Retina (tissue), 1 donor: ENCODE measurements at places on chromosomes 12 and 14.

DNA sequence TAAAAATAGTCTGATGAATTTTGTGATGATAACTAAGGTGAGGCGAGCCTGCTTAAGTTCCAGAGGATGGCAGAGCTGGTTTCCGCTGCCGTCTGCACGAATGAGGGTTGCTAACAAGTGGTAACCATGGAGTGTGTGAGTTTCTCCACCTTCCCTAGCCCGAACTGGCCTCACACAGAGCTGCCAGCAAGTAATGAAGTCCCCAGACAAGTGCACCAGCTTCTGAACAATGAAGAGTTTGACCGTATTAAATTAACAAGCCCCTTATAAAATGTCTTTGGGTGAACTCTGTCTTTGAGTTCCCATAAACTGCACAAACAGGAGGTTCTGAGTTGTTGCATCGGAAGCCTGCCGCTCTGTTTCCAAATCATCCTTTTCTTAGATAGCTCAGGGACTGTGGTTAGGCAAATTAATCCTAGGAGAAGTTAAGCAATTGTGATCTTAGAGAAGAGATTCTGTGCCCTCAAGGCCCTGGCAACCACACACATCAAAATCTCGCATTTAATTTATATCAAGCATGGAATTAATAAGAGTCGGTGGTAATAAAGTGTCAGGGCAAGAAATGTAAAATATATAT, 274.1 kb upstream of the DAAM1 start:
- DNase-seq: peak; percentile 54

DNA sequence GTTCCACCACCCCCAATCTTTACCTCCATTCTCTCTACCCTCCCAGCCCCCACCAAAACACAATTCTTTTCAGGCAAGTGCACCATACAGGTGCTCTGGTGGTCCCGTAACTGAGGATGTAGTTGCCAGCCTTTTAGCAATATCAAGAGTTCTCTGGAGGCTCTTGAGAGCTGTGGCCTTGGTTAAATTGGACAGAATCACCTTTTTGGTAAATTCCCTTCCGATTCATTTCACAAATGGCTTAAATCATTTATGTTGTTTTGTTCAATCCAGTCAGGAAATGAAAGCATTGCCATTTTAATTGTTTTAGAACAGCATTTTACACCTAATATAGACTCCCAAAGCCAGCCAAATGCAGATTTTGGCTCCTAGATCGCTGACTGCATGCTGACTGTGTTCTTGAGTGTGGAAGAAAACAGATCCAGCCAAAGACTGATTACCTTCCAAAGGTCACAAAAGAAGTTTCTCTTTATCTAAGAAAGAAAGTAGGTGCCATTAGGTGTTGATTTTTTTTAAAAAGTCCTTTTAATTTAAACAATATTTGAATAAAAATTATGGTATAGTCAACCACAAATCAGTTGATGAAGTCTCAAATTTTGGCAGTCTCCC, 25.6 kb downstream of the CRADD start:
- DNase-seq: no peak

- DNase-seq: peak; percentile 61
Measured at GRCh38 chr14:100782516-100783320, 43.2 kb upstream of the MEG3 start.

- DNase-seq: peak; percentile 74
Measured at GRCh38 chr14:39491134-39491571, 58.9 kb upstream of the FBXO33 start.

GRCh38 chr12:112761366-112761986, 30.1 kb upstream of the RPH3A start:
- DNase-seq: no peak

- DNase-seq: no peak
Measured at GRCh38 chr12:9235519-9235918, 27.3 kb upstream of the PZP start.

GRCh38 chr14:24065408-24065807, 6.0 kb upstream of the CPNE6 start:
- no peak for DNase-seq

GRCh38 chr12:113238309-113238708, 17.0 kb downstream of the TPCN1 start:
- DNase-seq: no peak

DNA sequence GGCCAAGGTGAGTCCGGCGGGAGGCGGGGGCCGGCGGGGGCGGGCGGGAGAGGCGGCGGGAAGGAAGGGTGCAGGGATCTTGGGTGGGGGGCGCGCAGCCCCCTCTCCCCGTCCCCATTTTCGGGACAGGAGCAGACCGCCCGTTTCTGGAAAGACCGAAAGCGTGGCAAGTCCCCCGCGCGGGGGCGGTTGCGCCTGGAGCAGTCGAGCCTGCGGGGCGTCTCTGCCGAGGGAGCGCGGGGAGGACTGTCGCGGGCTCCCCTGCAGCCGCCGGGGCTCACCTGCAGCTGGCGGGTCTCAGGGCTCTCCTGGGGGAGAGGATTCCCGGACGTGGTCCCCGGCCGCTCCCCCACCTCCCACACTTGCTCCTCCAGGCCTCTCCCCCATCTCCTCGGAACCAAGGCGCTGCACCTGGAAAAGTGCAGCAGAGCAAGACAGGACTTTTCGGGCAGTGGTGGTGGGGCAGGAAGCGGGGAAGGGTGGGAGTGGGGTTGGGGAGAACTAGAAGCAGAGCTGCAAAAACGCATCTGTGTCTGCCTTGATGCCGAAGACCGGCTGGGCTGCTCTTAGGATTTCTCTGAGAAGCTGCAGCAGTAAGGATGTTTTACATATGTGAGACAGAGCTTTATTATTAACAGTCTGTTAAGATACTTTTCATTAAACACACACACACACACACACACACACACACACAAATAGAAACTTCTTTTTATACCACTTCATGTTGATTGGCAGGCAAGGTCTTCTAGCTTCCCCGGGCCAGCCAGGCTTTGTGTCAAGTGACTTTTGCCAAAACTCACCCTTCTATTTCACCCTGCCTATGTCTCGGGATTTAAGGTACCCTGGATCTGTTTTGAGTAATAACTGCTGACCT, 677 bp downstream of the C12orf75 start:
- peak; percentile 53 for DNase-seq

GRCh38 chr12:57242691-57243454, 8.1 kb downstream of the STAC3 start:
- peak; percentile 92 for DNase-seq

DNA sequence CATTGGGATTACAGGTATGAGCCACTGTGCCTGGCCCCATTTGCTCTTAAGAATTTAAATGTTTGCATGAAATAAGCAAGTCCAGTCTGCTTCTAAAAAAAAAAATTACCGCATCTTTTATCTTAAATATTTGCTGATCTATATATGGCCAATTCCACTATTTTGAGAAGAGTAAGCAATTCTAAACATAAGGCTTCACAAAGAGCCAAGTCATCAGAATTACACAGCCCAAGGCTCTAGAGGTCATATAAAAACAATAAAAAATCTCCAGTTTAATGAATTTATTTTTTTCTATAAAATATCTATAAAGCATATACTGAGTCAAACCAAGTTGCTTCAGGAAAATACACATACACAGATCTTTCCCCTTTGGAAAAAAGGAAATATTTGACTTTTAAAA, 79.0 kb upstream of the CPNE8 start:
- DNase-seq: no peak

- DNase-seq: no peak
Measured at GRCh38 chr12:106255952-106256351, 8.1 kb upstream of the CKAP4 start.

DNA sequence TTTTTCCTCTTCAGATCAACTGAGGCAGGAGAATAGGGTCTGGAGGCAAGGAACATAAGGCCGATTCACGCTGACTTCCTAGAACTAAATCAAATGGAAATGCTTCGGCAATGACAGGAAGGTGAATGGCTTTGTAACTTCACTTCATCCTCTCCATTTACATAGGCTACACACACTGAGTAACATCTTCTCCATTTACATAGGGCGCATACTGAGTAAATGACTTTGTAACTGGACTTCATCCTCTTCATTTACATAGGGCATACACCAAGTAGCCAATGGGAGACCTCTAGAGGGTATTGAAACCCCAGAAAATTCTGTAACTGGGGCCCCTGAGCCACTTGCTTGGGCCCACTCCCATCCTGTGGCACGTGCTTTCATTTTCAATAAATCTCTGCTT, 71.0 kb upstream of the CPSF6 start:
- DNase-seq: no peak

DNA sequence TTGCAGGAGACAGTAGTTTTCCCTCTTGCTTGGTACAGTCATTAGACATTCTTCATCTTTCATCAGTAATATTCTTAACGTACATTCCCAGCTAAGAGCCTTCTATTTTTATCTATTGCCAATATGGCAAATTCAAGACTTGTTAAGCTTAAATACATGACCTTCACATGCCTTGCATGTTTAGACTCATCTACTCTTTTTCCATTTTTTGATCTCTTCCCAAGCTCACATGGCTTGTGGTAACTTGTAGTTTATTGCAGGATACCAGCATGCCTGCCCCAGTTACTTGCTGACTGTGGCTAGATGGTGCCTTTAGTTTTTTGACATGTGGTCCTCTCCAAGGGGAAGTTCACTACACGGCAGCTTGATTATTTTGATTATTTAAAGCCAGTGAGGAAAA, 729.0 kb downstream of the SLC6A15 start:
- DNase-seq: no peak

DNA sequence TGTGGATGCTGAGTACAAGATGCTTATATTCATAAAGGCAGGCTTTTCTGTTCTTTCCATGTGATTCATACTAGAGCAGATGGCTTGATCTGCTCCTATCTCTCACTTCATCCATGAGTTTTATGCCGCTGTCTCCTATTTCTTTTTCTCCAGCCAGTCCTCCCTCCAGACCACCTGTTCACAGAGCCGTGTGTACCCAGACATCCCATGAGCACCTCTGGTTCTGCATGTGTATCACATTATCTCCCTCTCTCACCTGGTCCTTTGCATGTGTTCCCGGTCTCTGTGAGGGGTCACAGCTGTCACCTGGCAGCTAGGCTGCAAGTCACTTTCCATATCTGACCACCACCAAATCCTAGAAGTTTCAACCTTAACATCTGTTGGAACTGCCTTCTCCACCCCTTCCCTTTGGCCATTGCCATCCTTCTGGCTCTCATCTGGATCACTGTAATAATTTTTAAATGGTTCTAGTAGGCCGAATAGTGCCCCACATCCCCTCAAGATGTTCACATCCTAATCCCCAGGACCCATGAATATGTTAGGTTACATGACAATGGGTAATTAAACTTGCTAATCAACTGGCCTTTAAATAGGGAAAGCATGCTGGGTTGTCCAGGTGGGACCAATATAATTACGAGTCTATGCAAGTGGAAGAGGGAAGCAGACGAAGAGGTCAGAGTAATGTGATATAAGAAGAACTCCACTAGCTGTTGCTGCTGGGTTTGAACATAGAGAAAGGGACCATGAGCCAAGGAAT, 168.1 kb downstream of the SNAPC1 start:
- DNase-seq: no peak

GRCh38 chr14:95850429-95850828, 26.2 kb upstream of the TUNAR start:
- DNase-seq: no peak

DNA sequence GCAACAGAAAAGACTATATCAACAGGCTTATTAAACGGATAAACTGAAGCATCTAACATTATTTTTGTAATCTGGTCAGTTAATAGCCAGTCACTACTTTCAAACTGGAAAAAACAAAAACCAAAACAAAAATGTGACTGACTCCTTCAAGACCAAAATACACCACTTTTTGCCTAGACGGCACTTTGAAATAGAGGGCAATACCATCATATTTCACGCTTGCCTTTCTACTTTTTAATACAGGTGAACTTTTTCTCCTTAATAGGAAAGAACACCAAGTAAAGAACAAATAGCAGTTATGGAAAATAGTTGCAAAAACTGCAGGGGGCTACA, 550 bp upstream of the NUP107 start:
- DNase-seq: no peak

DNA sequence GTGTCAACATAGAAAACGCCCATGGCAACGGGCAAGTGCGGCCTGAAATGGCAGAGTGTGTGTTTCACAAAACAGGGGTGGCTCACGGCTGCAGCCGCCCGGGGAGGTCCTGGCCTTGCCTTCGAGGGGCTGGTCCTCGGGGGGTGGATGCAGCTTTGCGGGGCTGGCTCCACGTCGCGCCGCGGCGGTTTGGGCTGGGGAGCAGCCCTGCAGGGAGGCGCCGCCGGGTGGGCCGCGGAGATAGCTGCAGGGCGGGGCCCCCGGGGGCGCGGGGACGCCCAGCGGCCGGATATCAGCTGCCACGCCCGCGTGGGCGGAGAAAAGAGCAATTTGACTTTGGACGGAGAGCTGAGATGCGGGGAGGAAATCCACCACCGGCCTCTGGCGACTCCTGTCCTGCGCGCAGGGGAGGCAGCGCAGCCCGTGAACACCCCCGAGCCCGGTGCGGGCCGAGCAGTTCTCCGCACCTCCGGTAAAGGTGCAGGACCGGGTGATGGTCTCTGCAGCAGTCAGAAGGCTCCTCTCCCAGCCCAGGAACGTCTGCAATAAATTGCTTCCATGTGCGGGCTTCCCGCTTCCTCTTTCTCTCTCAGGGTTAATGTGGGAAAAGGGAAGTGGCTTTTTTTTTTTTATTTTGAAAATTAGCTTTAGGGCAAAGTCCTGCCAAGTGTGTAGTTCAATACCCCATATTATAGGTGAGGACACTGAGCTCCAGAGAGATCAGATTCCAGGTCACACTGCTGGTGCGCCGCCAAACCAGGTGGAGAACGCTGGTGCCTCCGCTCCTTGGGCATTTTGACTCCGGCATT, 110.5 kb downstream of the ARF6 start:
- peak; percentile 70 for DNase-seq

GRCh38 chr12:127660961-127661360, 606.0 kb upstream of the TMEM132C start:
- DNase-seq: no peak

GRCh38 chr14:25111061-25111601, 61.2 kb upstream of the STXBP6 start:
- DNase-seq: no peak

DNA sequence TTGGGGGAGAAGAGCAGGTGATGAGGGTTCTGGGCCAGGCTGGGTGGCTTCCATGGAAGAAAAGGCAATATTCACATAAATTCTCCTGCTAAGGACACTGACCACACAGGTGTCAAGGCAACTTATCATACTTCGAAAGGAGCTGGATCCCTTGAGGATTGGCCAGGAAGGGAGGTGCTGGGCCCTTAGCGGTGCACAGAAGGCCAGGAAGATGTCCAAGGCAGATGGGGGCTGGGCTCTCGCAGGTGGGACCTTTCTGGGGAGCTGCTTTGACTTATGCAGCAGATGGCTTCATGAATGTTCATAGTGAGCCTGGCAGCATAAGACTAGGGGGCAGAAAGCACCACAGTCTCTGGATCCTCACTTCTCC, 3.9 kb downstream of the CD63 start:
- no peak for DNase-seq

GRCh38 chr14:50964683-50965390, 20.6 kb upstream of the PYGL start:
- no peak for DNase-seq

- DNase-seq: peak; percentile 83
Measured at GRCh38 chr12:57865084-57865751, 18.7 kb upstream of the CTDSP2 start.

GRCh38 chr12:62375603-62376002, 91.0 kb upstream of the MON2 start:
- no peak for DNase-seq
